ENCODE measurements at places on chromosomes 3 and 15.

DNA sequence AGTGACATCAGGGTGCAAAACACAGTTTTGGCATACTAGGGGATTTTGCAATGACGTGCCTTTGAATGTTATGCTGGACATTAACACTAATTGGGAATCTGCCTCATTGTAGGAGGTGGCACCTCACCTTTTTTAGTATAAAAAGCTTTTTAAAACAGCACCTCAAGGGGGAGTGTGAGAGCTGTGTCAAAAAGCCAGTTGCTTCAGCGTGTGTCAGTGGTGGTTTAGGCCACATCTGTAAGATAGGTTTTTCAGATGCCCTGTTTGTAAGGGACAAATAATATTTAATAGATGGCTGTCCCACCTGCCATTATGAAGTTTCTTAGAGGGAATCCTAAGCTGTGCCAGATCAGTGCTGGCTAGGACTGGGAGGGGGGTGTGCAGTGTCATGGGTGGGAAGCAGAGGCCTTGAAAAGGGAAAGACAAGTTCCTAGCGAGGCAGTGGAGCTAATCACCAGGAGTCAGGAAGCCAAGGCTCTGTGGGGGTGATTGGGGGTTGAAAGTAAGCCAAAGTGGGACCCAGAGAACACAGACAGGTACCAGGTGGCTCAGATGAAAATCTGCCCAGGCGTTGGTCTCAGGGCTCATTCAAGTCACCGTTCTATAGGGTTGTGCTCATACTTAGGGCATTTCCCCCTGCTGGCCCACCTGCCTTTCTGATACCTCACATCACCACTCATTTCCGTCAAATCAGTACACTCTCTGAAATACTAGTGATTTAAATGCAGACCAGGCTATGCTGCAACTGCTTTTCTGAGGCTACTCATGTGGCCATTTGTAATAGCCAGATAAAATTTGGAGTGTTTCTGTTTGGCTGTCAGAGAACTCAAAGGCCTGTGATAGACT lies 120.5 kb downstream of the BBX start:
- peaks cover 3% of the 10 kb centered on the region for H3K4me1 ChIP-seq
- no peaks in the 10 kb centered on the region for H3K36me3 ChIP-seq
- H3K4me3 ChIP-seq: no peak overlapping the region
- no peaks in the 10 kb centered on the region for H3K27me3 ChIP-seq

- no peaks in the 10 kb centered on the region for H3K27me3 ChIP-seq
- H3K4me1 ChIP-seq: peaks cover 12% of the 10 kb centered on the region
- no peak for DNase-seq
- peaks cover 4% of the 10 kb centered on the region for H3K36me3 ChIP-seq
- no peak overlapping the region for H3K4me3 ChIP-seq
- H3K27ac ChIP-seq: no peak overlapping the region
These were observed 68.3 kb upstream of the SLC12A8 start for GRCh38 chr3:125280668-125281361.

GRCh38 chr3:64578062-64578770 lies 109.6 kb downstream of the ADAMTS9 start:
- DNase-seq: no peak
- H3K4me1 ChIP-seq: peaks cover 12% of the 10 kb centered on the region
- H3K27ac ChIP-seq: no peak overlapping the region
- H3K36me3 ChIP-seq: peaks cover 4% of the 10 kb centered on the region

- H3K4me3 ChIP-seq: no peak overlapping the region
- H3K4me1 ChIP-seq: no peaks in the 10 kb centered on the region
- no peak overlapping the region for H3K27ac ChIP-seq
- no peaks in the 10 kb centered on the region for H3K27me3 ChIP-seq
- no peaks in the 10 kb centered on the region for H3K36me3 ChIP-seq
These were observed 119.5 kb downstream of the FGF12 start for GRCh38 chr3:192607798-192608197.

GRCh38 chr3:152769523-152769922 lies 65.4 kb upstream of the P2RY1 start:
- H3K36me3 ChIP-seq: no peaks in the 10 kb centered on the region
- no peaks in the 10 kb centered on the region for H3K4me1 ChIP-seq
- no peak overlapping the region for H3K4me3 ChIP-seq
- no peak overlapping the region for H3K27ac ChIP-seq
- no peak for DNase-seq

- no peaks in the 10 kb centered on the region for H3K27me3 ChIP-seq
- no peak for DNase-seq
- H3K27ac ChIP-seq: no peak overlapping the region
- no peaks in the 10 kb centered on the region for H3K4me1 ChIP-seq
- H3K36me3 ChIP-seq: peaks cover 21% of the 10 kb centered on the region
These were observed 14.6 kb downstream of the PCNP start for GRCh38 chr3:101588616-101589015.

GRCh38 chr15:57462381-57462780 lies 86.1 kb downstream of the CGNL1 start:
- DNase-seq: no peak
- no peak overlapping the region for H3K4me3 ChIP-seq
- H3K27ac ChIP-seq: no peak overlapping the region
- no peaks in the 10 kb centered on the region for H3K36me3 ChIP-seq
- peaks cover 25% of the 10 kb centered on the region for H3K4me1 ChIP-seq

GRCh38 chr15:74780523-74781430 lies 1.1 kb upstream of the CSK start:
- peak overlapping the region; percentile 88 for H3K4me3 ChIP-seq
- no peaks in the 10 kb centered on the region for H3K36me3 ChIP-seq
- no peak for DNase-seq
- H3K27ac ChIP-seq: no peak overlapping the region

DNA sequence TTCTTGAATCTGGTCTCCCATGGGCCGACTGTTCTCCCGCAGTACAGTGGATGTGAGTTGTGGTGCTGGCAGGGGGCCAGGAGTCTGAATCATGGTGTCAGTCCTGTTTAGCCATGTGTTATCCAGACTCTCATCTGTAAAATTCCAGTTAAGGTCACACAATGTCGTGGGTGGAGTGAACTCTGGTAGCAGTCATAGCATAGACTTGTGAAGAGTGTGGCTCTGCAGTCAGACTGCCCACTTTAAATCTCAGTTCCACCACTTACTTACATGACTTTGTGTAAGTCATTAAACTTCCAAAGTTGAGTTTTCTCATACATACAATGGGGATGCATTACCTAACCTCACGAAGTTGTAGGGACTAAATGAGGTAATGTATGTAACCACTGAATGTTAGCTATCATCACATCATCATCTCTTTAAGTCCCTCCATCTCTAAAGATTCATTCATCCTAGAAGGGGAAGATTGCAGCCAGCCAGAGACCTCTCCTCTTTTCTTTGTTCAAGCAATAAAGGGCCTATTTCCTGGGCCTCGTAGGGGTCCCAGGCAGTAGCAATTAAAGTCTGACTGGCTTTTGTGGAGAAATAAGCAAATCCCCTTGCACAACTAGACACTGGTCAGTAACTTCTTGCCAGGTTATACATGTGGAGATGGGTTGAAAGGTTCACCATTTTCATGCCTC lies 93.9 kb downstream of the PCCB start:
- H3K27ac ChIP-seq: peak overlapping the region; percentile 39
- no peaks in the 10 kb centered on the region for H3K36me3 ChIP-seq
- H3K4me1 ChIP-seq: peaks cover 5% of the 10 kb centered on the region
- DNase-seq: peak; percentile 79
- H3K27me3 ChIP-seq: no peaks in the 10 kb centered on the region

DNA sequence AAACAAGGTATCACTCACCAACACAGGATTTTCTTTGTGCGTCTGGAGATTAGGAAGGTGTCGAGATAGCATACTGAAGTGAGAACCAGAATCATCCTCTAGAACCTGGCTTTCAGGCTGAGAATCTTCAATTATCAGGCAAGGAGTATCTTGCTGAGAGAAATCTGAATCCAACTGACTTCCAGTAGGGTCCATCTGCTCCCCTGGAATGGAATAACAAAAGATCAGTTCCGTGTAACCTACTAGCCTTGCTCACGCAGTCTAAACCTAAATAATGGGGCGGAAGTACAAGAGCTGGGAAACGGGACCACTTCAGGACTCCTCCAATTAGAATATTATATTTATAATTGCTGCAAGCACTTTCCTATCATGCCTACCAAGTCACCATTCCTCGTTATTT lies 690 bp downstream of the TP53BP1 start:
- H3K27me3 ChIP-seq: no peaks in the 10 kb centered on the region
- H3K27ac ChIP-seq: peak overlapping the region; percentile 73
- H3K4me3 ChIP-seq: peak overlapping the region; percentile 97
- H3K4me1 ChIP-seq: peaks cover 14% of the 10 kb centered on the region
- DNase-seq: no peak

DNA sequence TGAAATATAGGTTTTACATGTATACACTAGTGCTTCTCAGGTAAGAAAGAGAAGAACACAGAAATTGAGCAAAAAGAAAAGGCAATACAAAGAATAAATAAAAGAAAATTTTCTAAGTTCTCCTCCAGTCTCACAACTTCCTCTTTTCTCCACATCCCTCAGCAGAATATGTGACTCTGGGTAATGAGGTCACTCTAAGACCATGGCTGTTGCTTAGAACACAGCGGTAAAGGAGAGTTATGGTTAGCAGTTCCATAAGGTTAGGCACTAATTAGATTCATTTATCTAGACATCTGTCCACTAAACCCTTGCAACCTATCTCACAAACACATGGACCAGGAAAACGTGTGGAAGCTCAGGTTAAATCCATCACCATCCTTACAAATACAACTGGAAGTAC lies 47.9 kb downstream of the IGSF11 start:
- H3K27me3 ChIP-seq: no peaks in the 10 kb centered on the region
- no peak overlapping the region for H3K27ac ChIP-seq
- DNase-seq: no peak
- H3K4me3 ChIP-seq: no peak overlapping the region

DNA sequence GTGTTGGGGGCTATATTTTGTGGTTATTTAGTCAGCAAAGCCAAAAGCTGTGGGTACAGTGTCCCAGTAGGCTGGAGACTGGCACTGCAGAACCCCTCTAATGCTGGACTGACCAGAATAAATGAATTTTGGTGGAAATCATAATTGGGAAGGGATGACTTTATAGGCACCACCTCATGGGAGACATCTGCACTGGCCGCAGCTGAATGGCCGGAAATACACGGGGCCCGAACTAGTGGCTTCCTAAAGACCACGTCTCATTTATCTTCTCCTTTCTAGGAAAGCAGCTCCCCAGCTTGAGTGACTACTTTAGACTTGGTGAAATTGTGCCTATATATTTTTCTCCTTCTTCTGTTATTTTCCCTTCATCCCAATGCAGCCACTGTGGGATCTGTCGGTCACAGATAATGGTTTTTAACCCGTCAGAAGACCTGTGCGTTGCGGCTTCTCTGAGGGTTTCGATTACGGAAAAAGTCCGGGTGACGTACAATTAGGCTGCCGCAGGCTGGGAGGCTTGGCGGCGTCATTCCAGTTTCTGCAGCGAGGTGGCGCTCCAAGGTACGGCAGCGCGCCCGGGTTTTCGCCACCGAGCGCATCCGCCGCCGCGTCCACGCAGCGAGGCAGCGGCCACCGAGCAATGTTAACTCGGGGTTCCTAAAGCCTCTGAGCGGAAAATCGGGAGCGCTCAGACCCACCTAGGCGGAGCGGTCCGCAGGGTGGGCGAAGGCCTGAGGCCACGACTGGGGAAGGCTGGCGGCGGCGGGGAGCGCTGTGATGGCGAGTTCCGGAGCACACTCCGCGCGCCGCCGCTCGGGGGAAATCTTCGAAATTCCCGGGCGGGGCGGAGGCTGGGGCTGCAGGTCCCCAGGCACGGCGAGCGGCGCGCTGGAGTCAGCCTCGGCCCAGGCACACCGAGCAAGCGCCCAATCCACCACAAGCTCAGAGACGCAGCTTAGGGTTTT lies 26.3 kb downstream of the NR2F2 start:
- H3K4me3 ChIP-seq: peak overlapping the region; percentile 81
- H3K36me3 ChIP-seq: no peaks in the 10 kb centered on the region
- no peak for DNase-seq
- peak overlapping the region; percentile 0 for H3K27ac ChIP-seq

- no peak overlapping the region for H3K27ac ChIP-seq
- H3K4me1 ChIP-seq: no peaks in the 10 kb centered on the region
- H3K27me3 ChIP-seq: no peaks in the 10 kb centered on the region
- no peaks in the 10 kb centered on the region for H3K36me3 ChIP-seq
- no peak overlapping the region for H3K4me3 ChIP-seq
These were observed 42.1 kb upstream of the CCDC174 start for GRCh38 chr3:14609506-14609905.

GRCh38 chr15:72042865-72043264 lies 75.1 kb downstream of the MYO9A start:
- no peak overlapping the region for H3K4me3 ChIP-seq
- H3K27ac ChIP-seq: no peak overlapping the region
- H3K27me3 ChIP-seq: no peaks in the 10 kb centered on the region
- DNase-seq: no peak

DNA sequence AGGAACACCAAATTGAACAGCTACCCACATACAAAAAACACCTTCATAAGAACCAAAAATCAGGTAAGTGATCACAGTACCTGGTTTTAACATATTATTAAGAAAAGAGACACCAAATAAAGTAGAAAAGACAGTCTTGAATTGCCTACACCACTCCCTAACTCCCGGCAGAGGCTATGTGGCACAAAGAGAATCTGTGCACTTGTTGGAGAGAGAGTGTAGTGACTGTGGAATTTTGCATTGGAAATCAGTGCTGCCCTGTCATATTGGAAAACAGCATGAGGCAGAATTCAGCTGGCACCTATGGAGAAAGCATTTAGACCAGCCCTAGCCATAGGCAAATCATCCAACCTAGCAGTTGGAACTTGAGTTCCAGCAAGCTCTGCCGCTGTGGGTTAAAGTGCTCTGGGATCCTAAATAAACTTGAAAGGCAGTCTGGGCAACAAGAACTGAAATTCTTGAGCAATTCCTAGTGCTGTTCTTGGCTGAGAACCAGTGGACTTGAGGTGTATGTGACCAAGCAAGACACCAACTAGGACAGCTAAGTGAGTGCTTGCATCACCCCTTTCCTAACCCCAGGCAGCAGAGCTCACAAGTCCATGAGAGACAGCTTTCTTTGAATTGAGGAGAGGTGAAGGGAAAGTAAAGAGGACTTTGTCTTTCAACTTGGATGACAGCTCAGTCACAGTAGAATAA lies 969.6 kb upstream of the ALCAM start:
- no peak for DNase-seq
- no peaks in the 10 kb centered on the region for H3K27me3 ChIP-seq
- peaks cover 7% of the 10 kb centered on the region for H3K4me1 ChIP-seq
- H3K27ac ChIP-seq: peak overlapping the region; percentile 58
- no peak overlapping the region for H3K4me3 ChIP-seq

GRCh38 chr3:175149675-175150074 lies 290.5 kb downstream of the NAALADL2 start:
- no peaks in the 10 kb centered on the region for H3K27me3 ChIP-seq
- H3K27ac ChIP-seq: no peak overlapping the region
- H3K4me1 ChIP-seq: no peaks in the 10 kb centered on the region

DNA sequence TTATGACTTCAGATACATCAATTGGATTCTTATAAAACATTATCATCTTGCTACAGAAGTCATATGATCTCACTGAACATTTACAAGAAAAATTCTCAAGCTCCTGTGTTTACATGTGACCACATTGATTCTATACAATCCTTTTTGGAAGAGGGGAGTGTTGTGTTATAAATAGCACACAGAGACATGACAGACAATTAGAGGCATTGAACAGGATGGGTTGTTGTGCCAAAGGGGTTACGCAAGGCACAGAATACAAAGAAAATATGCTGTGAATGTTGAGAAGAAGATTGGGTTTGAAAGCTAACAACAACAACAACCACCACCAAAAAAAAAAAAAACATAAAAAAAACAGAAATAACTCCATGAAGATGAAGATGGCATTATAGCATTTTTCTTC lies 32.5 kb upstream of the TBL1XR1 start:
- H3K36me3 ChIP-seq: no peaks in the 10 kb centered on the region
- DNase-seq: no peak
- no peaks in the 10 kb centered on the region for H3K27me3 ChIP-seq
- H3K4me3 ChIP-seq: no peak overlapping the region

Measured in thoracic aorta (tissue), 2 donors.